ENCODE measurements at places on chromosomes 11 and 22.

- no peak for DNase-seq
Observed at GRCh38 chr11:126311401-126312291, 7.8 kb downstream of the DCPS start.

DNA sequence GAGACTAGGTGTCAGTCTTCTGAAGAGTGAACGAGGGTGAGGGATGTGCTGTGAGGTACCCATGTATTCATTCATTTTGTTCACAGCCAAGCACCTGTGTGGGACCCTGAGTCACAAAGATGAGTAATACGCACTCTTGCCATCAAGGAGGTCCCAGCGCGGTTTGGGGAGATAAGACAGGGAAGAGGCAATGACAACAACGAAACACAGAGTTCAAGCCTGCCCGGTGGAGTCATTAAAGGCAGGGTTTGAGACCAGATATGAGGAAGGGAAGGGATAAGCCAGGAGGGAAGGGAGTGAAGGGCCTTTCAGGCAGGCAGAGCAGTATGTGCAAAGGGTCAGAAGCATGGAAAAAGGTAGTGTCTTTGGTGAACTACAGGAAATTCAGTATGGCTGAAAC, 4.6 kb downstream of the DCHS1 start:
- DNase-seq: no peak

DNA sequence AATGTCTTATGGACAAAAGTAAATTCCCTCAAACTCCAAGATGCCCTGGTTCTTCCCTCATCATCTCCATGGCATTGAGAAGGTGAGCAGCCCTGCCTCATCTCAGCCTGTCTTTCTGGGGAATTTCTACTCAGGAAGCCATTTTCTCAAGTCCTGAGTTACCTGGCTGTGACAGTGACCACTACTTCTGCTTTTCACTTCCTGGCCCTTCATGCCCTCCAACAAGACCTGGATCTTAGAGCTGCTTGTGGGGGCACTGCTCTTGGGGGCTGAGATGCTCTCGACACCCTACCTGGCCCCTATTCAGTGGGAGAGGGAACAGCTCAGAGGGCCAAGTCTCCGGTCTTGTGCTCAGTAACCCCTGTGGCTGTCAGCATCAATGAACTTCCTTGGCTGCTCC, 5.5 kb upstream of the IGSF22 start:
- DNase-seq: no peak

GRCh38 chr22:33520904-33521780, 399.1 kb downstream of the LARGE1 start:
- DNase-seq: no peak

DNA sequence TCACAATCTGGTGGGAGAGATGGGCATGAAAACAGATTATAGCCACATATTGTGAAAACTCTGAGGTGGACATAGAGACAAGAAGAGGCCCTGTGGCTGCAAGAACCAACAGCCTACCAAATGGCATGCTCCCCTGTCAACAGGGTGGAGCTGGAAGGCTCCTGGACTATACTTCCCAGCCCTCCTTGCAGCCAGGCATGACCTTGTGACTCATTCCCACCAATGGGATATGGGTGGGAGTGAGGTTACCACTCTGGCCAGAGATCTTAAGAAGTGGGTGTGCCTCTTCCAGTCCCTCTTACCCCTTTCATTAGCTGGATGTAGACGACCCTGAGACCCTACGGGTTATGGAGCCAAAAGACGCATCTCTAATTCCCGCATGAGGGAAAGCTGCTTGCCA, 126.4 kb upstream of the ZBED5 start:
- DNase-seq: no peak

- no peak for DNase-seq
Observed at GRCh38 chr11:12961615-12962014, 47.5 kb upstream of the RASSF10 start.

DNA sequence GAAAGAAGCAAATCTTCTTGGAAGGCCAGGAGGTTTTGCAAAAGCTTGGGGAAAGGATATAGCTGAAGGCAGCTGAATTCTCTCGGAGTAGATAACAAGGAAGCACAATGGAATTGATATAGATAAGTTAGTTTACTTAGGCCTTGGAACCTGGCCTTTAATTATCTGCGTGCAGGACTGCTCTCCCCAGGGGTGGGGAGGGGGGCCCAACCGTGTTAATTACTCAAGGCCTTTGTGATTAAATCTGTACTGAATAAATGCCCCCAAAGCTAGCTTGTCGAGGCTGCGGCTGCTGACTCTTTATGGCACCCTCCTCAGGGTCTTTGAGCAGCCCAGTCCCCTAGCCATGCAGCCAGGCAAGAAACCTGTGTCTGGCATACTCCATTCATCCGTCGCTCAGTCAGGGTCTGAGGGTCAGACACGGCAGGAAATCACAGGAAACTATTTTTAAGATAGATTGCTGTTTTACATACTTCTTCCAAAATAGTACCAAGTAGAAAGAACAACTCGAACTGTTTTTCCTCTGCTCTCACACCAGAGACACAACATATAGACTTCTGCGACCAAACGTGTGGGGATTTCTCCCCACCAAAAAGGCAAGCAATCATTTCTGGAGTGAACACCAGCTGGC, 36.5 kb downstream of the MS4A2 start:
- no peak for DNase-seq

- no peak for DNase-seq
Observed at GRCh38 chr11:6875761-6876160, 664 bp upstream of the OR10A4 start.

DNA sequence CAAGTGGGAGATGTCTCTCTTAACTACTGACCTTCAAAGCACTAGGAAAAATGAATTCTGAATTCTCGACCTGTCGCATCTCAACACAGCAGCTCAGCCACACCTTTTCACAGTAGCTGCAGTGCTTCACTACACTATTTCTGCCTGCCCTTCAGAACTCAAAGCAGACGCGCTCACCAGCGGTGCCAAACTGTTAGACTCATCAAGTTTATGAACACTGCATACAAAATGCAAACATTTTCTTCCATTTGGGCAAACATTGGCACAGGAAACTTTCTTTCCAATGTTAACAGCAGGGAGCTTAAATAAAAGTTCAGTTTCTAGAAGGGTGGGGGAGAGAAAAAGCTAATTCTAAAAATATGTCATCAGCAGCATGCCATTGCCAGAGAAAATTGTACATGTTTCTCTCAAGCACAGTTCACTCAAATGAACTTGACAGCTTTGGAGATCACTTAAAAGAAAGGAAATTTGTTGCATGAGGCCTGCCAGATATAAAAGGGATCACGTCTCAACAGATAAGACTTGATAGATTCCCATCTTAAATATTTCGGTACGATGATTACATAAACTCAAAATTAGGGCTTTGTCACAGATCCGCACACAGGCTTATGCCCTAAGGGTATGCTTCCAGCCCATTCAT, 82.7 kb downstream of the CADM1 start:
- no peak for DNase-seq

DNA sequence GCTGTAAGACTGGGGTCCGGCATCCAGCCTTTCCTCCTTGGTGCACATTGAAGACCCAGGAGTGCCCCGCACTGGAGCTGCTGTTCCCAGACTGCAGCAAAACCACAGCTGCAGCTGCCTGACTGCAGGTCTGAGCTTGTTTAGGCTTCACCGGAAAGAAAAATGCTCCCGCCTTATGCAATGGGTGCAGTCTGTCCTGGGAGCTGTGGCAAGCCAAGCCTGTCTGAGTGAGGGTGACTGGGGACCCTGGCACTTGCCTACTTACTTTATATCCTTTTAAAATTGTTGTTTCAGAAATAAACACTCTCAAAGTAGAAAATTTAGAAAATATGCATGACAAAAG, 23.3 kb upstream of the CD44 start:
- DNase-seq: no peak

DNA sequence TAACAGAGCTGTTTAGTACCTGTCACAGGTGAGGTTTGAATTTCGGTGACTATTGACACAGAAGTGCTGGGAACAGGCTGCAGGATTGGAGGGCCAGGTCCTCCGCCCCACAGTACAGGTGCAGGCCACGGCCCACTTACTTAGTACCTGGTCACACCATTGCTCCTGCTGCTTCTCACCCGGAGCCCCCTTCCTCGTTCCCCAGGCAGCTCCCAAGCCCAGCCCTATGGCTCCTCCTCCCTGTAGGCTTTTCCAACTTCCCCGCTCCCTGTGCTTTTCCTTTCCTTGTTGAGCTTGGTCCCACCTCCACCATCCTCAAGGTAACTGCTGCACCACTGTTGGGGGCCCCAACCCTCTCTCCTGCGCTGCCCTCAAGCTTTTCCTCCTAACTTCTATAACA, 27.9 kb upstream of the ANO1 start:
- no peak for DNase-seq

GRCh38 chr11:74638869-74639268, 46.5 kb downstream of the POLD3 start:
- DNase-seq: no peak

- DNase-seq: no peak
Observed at GRCh38 chr11:113991170-113991569, 16.3 kb downstream of the HTR3A start.

Measured in NCI-H526 (cell line).